ENCODE measurements at places on chromosomes 12 and 14. TPM values are rescaled to one million over a fixed set of nuclear protein-coding genes. Genes with fewer than 3 reads are reported as not detected.

Gene GLS2
- total RNA-seq, result 2.6 TPM

- DNase-seq, result no peak
Observed at GRCh38 chr14:67413806-67414769, 2.1 kb upstream of the PLEK2 start.

Gene TAS2R9
- not detected for total RNA-seq

DNA sequence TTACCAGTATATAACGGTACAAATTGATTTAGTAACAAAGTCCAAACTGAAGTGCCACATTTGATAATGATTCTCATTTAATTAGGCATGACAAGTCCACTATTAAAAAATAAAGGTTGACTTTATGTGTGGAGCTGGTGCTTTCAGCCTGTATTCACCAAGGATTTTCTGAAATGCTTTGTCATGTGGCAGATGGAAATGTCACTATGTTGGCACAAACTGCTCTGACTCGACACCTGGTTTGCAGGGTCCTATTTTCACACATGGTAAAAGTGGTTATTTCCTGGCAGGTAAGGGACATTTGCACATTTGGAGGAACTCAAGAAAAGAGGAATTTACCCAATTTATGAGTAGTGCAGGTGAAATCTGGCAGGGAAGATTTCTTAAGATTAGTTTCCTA, 572.6 kb upstream of the MDGA2 start:
- no peak for DNase-seq

- no peak for DNase-seq
Observed at GRCh38 chr12:32519047-32519446, 119.7 kb downstream of the FGD4 start.

GRCh38 chr14:92866901-92867865, 55.8 kb upstream of the CHGA start:
- no peak for DNase-seq
